ENCODE measurements at places on chromosomes 2 and 18. TPM values are rescaled to one million over a fixed set of nuclear protein-coding genes. Genes with fewer than 3 reads are reported as not detected.

- no peak for DNase-seq
Measured at GRCh38 chr18:59671551-59671950, 25.7 kb downstream of the CCBE1 start.

- DNase-seq, result no peak
Measured at GRCh38 chr2:30721668-30722647, 85.3 kb downstream of the CAPN13 start.

DNA sequence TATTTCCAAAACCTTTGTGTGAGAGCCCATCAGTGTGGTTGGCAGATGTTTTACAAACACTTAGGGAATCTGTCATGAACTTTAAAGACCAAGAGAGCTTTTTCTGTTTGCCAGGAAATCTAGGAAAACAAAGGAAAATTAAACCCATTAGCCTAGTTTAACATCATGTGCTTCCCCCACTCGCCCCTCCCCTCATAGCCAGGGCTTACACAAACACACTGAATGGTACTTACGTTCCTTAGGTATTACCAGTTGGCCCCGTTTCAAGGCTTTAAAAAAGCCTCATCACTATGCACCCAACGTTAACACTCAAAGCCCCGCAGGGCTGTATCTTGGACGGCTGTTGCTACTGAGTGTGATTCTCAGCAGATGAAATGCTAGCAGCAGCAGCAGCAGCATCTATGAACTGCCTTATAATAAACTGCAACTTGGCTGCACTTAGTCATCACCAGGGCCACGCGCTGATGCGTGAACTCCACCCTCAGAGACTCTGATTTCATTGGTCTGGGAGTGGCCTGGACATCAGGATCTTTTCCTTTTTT, 20.1 kb upstream of the TTC39C start:
- DNase-seq, result no peak

GRCh38 chr18:13621886-13622619, 104.3 kb downstream of the FAM210A start:
- no peak for DNase-seq

GRCh38 chr18:57898506-57899124, 95.5 kb upstream of the ATP8B1 start:
- no peak for DNase-seq

KIAA2012 gene
- total RNA-seq, result not detected

DNA sequence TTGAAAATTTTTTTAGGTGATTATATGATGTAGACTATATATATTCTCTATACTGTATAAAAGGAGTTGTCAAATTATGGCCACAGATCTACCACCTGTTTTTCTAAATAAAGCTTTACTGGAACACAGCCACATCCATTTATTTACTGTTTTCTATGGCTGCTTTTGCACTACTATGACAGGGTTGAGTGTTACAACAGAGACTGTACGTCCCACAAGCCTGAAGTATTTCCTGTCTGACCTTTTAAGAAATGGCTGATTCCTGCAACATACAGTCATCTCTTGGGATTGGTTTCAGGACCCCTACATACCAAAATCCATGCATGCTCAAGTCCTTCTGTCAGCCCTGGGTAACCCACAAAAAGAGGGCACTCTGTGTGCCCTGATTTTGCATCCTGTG, 508.3 kb downstream of the TSN start:
- DNase-seq, result no peak

DNA sequence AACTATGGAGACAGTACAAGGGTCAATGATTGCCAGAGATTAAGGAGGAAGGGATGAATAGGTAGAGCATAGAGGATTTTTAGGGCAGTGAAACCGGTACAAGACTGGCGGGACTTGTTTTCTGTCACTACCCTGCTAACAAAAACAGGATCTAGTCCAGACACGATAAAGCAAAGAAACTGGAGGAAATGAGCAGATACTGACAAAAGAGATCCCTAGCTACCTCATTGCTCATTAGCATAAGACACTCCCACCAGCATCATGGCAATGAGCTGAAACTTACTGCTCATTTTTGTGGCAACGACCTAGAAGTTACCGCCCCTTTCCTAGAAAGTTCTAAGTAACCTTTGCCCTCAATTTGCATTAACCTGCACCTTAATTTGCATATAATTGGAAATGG, 131.2 kb downstream of the ETAA1 start:
- no peak for DNase-seq

SDC1 gene
- total RNA-seq, result 0.10 TPM

DNA sequence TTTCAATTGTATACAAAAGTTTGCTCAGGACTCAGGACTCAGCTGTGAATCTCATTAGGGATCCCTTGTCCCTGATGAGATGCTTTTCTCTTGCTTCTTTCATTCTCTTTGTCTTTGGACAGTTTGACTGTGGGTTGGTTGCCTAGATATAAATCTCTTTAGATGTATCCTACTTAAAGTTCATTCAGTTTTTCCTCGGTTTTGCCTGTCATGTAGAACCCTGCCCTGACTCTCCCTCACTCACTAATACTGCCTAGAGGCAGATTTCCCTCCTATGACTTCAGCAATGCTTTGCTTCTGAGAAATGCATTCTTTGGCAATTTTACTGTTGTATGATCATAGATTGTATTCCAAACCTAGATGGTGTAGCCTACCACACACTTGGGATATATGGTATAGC, 421.4 kb upstream of the TCF4 start:
- no peak for DNase-seq

MYCN gene
- not detected for total RNA-seq

- DNase-seq, result no peak
Measured at GRCh38 chr2:226934546-226935201, 98.8 kb downstream of the RHBDD1 start.

NEU2 gene
- total RNA-seq, result not detected

GRCh38 chr18:65659912-65660311, 90.9 kb upstream of the CDH7 start:
- no peak for DNase-seq

GRCh38 chr2:63003351-63003750, 47.3 kb upstream of the OTX1 start:
- no peak for DNase-seq

- DNase-seq, result no peak
Measured at GRCh38 chr2:111912547-111912946, 14.1 kb downstream of the MERTK start.

DNA sequence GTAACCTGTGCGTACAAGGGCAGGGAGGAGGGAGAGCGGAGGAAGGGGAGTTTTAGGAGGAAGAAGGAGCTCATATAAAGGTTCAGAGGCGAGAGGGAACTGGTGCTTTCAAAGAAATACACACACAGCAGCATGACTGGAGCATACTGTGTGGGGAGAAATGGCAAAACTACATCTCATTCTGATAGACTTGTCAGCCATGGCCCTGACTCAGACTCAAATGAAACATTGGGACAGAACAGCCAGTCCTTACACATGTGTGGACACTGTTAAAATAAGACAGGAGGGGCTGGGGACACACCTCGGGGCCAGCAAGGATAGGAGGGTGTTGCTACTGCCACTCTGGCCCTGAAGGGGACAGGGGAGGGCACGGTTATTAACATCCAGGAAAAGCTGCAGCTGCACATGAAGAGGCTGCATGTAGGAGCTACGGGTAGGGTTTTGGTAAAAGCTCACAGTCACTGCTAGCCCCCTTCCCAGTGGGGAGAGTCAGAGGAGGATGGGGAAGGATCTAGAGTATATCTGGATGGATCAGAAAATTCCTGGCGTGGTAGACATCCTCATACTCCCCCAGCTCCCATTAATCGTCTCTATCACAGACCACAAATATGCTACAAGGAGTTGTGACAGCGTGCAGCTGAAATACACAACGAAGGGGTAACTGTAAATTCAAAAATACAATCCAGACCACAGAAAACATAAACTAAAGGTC, 110.5 kb downstream of the GATA6 start:
- no peak for DNase-seq

DNA sequence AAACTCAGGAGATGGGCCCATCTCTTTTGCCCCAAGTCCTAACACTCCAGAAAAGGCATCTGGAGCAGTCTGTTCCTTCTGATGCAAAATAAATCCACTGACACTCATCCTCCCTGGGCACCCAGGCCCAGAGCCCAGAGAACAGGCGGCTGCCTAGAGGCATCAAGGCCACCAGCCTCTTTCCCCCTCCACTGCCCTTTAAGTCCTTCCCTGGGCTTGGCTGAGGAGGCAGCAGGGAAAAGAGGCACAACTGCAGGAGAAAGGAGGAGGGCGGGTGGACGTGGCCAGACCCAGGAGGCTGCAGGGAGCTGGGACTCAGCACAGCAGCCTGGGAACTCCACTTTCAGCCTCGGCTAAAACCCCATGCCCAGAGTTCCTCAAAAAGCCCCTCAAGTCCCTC, 99.7 kb upstream of the ID2 start:
- DNase-seq, result no peak

GRCh38 chr2:218867900-218868299, 8.3 kb downstream of the WNT6 start:
- no peak for DNase-seq

DNA sequence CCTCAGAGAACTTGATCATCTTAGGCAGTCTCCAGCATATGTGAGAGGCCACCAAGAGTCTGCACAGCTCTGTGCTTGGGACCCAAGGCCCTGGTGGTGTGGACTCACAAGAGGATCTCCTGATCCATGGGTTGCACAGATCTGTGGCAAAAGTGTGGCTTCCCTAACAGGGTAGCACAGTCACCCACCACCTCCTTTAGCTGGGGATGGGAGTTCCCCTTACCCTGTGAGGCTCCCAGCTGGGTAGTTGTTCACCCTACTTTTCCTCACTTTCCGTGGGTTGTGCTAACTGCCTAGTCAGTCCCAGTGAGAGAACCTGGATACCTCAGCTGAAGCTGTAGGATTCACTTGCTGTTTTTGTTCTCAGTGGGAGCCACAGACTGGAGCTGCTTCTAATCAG, 123.7 kb downstream of the FTCDNL1 start:
- no peak for DNase-seq

GRCh38 chr2:11744631-11745394, 1.6 kb upstream of the LPIN1 start:
- DNase-seq, result peak; percentile 74

HOXD3 gene
- not detected for total RNA-seq

- DNase-seq, result peak; percentile 78
Measured at GRCh38 chr2:25362434-25363145, 20.9 kb upstream of the DNMT3A start.

DNA sequence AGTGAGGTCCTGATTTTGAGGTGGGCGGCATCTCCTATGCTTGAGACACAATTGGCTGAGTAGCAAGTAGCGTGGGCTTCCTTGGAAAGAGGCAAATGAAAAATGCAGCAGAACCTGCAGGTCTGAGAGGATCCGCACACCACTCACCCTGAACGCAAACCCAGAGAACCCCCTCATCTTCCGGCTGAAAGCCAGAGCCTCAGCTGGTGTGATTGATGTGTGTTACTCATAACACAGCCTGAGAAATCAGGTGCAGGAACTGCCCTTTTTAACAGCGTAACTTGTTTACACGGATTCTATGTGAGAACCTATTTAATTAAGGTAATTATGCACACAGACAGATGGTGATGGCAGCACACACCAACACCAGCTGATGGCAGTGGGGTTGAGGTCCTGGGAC, 123.4 kb downstream of the MRO start:
- DNase-seq, result peak; percentile 1

PLGLB1 gene
- total RNA-seq, result 3.6 TPM

- no peak for DNase-seq
Measured at GRCh38 chr2:16784652-16785051, 119.0 kb upstream of the CYRIA start.

GRCh38 chr2:187445051-187445450, 3.0 kb downstream of the CALCRL start:
- DNase-seq, result no peak

GRCh38 chr2:22817197-22817596, 567.8 kb upstream of the KLHL29 start:
- no peak for DNase-seq

B3GNT7 gene
- 7.4 TPM for total RNA-seq

- peak; percentile 26 for DNase-seq
Measured at GRCh38 chr2:72953976-72954375, 36.7 kb downstream of the EMX1 start.

RIT2 gene
- not detected for total RNA-seq

DNA sequence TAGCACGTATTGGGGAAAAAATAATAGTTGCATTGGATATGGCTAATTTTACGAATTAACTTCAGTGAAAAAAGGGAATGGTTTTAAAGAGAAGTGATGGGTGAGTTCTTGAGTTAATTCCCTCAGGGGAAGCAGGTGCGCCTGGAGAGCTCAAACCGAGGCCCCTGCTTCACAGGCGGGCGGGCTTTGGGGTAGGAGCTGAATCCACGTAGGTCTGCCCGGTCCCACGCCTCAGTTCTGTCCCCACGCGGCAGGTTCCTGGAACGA, 44.1 kb downstream of the GORASP2 start:
- DNase-seq, result no peak

DNA sequence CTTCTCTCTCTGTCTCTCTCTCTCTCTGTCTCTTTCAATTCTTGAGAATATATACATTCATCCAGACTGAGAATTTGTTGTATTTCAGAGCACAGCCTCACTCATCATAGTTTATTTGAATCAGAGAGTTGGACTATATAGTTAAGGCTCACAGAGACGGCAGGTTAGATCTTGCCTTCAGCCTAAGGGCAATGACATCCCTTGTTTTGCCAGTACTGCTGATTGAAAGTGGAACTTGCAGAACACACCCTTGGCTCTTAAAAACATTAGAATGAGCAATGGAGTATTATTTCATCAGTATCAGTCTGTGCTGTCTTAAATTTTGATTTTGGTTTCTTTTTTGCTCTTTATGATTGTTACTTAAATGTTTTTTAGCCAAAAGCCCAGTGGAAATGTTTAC, 62.0 kb upstream of the DSG1 start:
- no peak for DNase-seq

DPY30 gene
- total RNA-seq, result 61.4 TPM

GCKR gene
- not detected for total RNA-seq

DNA sequence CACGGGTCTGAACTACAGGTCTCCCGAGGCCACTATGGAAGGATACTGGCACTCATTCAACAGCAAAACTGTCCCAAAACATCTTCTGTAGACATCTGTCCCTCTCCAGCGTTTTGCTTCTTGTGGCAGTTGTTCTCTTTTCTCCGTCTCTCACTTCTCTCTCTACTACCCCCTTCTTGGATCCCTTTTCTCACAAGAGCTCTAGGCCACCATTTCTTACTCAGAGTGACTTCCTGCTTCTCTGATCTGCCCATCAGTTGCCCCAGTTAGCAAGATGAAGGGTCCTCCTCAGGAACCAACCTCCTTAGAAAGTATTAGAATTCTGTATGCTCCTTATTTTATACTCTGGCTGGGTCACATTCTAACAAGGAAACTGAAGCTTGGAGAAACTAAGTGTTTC, 32.6 kb downstream of the BCL2 start:
- no peak for DNase-seq

Data from OCI-LY7 (cell line).